ENCODE measurements at places on chromosomes 11 and 22.

DNA sequence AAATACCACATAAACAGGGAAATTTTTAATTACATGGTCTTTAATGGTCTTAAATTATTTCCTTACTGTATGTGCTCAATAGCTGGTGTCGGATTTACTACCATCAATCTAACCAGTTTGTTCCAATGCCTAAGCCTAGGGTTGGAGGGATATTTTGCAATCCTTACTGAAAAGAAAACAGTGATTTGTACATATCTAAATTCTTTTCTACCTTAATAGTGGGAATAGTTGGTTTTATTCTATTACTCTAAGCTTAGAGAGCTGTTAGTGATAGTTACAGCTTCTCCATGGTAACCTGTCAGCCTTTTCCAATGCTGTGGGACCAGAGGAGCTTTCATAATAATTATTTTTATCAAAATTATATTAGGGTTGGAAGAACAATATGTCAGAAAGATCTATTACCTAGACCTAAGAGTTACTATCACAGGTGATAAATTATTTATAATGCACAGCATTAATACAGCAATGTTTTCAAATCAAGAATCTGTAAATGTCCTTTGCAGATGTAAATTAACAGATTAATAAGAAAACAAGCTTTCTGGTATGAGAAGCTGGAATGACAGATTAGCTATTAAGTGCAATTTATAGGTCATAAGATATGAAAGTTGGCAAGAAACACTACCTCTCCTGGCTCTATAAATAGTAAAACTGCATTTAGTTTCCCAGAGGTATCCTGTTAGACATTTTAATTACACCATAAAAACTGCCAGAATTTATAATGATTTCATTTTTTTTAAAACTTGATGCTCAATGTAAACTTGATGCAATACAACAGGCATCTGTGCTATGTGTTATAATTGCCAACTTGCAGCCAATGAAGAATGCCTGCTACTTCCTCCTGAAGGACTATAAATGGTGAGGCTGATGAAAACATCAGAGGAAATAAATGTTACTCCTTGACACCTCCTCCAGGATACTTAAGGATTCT is 262.0 kb upstream of the PITPNB start:
- DNase-seq, result no peak

GRCh38 chr11:118694185-118694584 is 14.7 kb upstream of the TREH start:
- DNase-seq, result no peak

- no peak for DNase-seq
These were observed 38.8 kb upstream of the POU2AF1 start for GRCh38 chr11:111417766-111418435.

DNA sequence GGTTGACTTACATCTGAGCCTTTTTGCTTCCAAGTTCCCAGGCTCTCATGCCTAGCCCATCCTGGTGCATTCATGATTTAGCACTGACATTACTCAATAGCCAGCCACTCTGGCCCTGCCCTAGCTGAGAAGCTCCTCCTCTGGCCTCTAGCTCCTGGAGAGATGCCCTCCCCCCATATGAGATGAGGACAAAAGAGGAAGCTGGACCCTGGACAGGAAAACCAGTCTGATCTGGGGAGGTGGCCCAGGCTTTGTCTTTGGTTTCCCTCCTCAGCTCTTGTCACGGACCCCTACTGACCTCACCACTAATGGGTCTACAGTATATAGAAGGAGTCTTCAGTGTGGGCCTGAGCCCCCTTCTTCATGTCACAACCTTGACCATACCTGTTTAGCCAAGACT is 3.0 kb downstream of the RHOG start:
- DNase-seq, result no peak

- DNase-seq, result no peak
These were observed 22.7 kb downstream of the BTBD10 start for GRCh38 chr11:13440100-13440855.

DNA sequence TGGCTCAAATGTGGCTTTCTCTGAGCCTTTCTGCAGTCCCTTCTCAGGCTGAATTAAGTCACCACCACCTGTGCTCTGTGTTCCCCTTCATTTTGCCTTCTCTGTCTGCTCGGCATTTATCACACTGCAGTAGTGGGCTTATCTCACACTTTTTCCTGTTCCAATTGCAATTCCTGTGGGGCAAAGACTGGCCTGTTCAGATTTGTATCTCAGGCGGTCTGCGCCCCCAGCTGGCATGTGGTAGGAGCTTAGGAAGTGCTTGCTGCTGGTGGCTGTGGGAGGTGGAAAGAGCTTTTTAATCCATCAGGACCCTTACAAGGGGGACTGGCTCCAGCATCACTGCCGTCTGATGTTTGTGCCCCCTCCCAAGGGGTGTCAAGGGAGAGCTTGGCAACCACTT is 21.2 kb downstream of the BMAL1 start:
- DNase-seq, result no peak

DNA sequence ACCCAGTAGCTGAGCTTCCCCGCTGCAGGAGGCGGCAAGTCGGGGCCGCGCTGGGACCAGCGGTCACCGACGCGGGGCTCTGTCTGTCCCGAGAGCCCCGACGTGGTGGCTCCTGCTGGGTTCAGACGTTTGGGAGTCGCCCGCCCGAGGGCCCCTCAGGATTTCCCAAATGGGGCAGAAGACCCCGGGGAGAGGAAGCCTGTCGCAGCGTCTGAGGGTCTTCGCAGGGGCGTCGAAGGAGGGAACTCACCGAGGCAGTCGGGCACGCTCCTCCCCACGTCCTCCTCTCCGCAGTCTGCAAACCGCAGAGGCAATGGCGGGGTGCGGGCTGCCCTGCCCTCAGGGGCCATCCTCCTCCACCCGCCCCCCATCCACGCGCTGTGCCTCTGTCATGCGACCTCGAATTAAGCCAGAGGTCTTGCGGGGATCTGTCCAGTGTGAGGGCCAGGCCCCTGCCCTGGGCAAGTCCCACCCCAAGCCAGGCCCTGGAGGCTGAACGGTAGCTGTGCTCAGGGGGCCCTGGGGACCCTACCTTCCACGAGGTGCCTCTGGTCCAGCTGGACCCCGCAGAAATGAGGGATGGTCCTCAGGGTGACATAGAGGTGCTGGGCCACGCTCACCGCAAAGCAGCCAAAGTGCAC is 12.5 kb downstream of the IL17REL start:
- DNase-seq, result no peak

- DNase-seq, result no peak
These were observed 65.8 kb downstream of the PARVB start for GRCh38 chr22:44089717-44090570.

- DNase-seq, result no peak
These were observed 183.5 kb upstream of the SNX19 start for GRCh38 chr11:131099746-131100145.

All from CD8-positive, alpha-beta T cell (primary cell).